Heart right ventricle (tissue), 16 donors: ENCODE measurements at places on chromosomes 2 and 18. TPM values are rescaled to one million over a fixed set of nuclear protein-coding genes. Genes with fewer than 3 reads are reported as not detected.

GRCh38 chr18:26021061-26021754 is 69.2 kb downstream of the SS18 start:
- no peak for DNase-seq

Gene GNLY
- 3.4 TPM for total RNA-seq

DNA sequence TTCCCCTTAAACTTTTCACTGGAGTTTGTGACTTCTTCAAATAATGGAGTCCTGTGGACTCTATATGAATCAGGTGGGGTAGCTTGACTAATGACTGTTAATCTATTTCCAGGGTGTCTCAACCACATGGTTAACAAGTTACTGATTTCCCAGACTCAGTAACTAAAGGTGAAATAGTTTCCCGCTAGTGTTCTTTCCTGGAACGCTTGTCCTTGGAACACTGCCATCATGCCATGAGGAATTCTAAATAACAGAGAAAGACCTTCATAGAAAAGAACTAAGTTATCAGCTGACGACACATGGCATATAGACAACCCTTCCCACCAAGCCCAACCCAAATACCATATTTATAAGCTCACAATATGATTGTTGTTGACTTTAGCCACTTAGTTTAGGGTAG is 1027.9 kb upstream of the FAM98A start:
- DNase-seq, result no peak

Gene SOX11
- total RNA-seq, result 1.3 TPM

Gene G6PC2
- total RNA-seq, result 0.11 TPM

Gene CXCR4
- total RNA-seq, result 3.2 TPM

Gene TMEM37
- 0.62 TPM for total RNA-seq

Gene OTOS
- total RNA-seq, result not detected

DNA sequence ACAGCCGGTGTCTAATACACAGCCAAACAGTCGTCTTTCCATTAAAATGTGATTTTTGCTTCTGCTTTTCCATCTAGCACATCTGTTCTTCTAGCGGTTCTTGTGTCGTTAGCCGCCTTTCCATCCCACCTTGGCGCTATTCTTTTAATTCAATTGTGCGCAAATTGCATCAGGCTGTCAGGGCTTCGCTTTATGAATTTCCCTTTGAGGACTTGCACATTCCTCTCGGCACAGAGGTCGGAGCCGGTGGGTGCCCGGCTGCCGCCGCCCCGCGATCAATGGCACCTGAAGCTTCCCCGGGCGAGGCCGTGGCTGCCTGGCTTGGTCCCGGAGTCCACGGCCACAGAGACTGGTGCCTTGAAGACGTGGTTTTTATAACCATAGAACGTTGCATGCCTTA is 33.9 kb upstream of the TSPYL6 start:
- DNase-seq, result no peak

- no peak for DNase-seq
Measured at GRCh38 chr2:158291544-158292180, 164.9 kb downstream of the CCDC148 start.

Gene TMEM169
- 0.97 TPM for total RNA-seq

- peak; percentile 76 for DNase-seq
Measured at GRCh38 chr2:159030674-159031380, 62.4 kb downstream of the TANC1 start.

Gene CENPO
- 2.1 TPM for total RNA-seq

- DNase-seq, result no peak
Measured at GRCh38 chr2:31223026-31223425, 5.7 kb upstream of the CAPN14 start.

DNA sequence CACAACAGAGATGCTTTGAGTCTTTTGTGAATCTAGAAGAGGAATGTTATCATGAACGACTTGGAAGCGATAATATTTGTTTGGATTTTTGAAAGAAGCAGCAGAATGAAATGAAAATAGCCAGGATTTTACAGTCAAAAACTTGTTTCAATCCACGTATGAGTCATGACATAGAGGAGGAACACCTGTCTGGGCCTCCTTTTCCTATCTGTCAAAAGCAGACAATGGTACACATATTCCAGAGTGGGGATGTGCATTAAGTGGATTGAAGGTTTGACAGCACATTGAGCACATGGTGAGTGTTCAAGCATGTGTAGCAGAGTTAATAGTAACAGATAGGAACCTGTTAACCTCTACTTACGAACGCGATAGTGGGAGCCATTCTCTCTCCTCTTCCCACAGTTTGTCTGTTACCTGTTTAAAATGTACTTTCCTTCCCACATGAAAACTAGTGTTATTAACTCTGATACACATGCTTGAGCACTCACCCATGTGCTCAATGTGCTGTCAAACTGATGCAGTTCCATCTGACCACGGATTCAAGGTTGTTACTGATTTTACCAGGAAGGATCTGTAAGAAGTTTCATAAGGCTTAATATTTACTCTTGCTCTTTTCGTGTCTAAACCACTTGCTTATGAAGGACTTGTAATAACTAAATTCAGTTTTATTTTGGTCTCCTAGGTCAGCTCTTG is 863.4 kb upstream of the SOX11 start:
- DNase-seq, result no peak

GRCh38 chr2:33598561-33599174 is 431 bp downstream of the FAM98A start:
- DNase-seq, result no peak

DNA sequence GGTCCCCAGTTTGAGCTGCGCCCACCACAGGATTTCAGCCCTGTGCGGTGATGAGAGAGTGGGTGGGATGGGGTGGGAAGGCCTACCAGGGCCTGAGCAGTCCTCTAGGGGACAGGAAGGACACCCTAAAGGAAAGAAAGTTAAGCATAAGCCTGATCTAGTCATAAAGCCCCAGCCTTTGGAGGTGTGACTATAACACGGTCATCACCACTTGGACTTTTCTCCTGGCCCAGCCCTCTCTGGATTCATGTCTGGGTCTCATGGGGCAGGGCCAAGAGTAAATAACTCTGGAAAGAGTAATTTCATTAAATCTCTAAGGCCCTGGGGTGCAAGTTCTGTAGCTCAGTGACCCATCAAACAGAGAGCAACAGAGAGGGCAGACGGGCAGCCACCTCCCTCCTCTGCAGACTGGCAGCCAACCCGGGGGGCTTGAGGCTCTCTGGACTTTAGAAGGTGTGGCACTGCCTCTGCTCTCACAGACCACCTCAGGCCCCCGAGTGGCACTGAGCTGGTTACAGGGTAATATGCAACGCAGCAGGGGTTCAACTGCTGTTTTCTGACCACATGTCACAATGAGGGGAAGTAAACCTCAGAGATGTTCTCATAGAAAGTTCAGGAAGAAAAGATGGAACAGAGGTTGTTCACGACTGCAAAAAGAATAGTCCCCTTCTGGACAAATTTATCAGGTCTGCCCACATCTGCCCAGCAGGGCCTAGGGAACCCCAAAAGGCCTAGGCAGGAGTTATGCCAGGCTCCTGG is 41.5 kb downstream of the TGFA start:
- no peak for DNase-seq

- no peak for DNase-seq
Measured at GRCh38 chr2:109000738-109001137, 11.7 kb upstream of the EDAR start.

DNA sequence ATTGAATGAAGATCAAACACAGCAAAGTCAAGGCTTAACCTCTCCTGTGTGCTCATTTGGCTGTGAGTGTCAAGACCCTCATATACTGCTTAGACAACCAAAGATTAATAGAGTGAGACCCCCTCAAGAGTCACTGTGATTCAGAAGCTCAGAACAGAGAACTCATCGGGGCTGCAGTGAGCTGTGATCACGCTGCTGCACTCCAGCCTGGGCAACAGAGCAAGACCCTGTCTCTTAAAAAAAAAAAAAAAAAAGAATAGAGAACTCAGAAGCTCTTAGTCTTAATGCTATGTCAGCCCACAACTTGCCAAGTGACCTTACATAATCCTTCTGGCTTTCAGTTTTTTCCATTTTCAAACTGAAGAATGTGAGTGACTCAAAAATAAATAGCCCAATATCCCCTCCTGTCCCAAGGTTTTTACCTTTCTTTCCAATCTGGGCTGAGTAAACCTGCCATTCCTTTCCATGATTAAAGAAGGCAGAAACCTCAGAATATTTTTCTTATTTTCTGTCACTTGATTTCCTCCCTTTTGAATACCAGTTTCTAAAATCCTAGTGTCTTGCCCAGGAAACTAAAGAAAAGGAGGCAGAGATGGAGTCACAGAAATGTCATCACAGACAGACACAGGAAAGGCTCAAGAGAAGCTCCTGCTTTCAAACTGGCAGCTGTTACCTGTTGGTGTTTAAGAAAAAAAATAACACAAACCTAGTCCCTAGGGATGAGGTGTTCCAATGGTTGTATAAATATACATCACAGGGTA is 102.4 kb downstream of the CACNB4 start:
- DNase-seq, result no peak
